Inflammatory macrophage treated with lipopolysaccharide for 1 hour (primary cell): ENCODE measurements at places on chromosomes 11 and 22.

DNA sequence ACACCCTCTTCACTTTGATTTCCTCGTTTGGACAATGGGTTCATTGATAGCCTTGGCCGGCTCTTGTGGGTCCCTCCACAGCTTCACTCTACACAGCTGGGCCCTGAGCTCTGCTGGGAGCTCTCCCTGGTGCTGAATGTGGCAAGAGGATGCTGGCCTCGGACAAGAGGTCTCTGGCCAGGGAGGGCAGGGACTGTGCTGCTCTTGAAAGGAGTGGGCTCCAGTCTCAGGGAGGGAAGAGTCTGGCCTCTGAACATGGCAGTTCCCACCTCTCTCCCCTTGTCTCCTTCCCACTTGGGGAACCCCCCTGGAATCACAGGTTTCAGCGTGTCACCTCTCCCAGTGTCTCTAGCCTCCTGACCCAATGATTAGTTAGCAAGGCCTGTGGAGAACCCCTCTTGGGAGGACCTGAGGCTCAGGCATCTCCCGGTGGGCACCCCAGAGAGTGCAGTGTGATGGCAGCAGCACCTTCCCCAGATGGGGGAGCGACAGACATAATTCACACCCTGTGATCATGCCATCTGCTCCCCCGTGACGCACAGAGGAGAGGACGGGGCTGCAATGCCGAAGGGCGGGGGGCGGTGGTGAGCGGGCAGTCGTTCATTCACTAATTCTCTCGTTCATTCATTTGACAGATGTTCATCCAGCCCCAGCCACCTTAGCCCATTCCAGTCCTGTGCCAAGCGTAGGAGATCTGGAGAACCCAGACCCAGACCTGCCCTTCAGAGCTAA lies 2.8 kb upstream of the CABP7 start:
- peak; percentile 55 for DNase-seq

GRCh38 chr22:35549328-35549727 lies 8.7 kb downstream of the RASD2 start:
- DNase-seq = no peak

GRCh38 chr11:40294349-40294735 lies 1165.1 kb downstream of the LRRC4C start:
- DNase-seq = no peak

DNA sequence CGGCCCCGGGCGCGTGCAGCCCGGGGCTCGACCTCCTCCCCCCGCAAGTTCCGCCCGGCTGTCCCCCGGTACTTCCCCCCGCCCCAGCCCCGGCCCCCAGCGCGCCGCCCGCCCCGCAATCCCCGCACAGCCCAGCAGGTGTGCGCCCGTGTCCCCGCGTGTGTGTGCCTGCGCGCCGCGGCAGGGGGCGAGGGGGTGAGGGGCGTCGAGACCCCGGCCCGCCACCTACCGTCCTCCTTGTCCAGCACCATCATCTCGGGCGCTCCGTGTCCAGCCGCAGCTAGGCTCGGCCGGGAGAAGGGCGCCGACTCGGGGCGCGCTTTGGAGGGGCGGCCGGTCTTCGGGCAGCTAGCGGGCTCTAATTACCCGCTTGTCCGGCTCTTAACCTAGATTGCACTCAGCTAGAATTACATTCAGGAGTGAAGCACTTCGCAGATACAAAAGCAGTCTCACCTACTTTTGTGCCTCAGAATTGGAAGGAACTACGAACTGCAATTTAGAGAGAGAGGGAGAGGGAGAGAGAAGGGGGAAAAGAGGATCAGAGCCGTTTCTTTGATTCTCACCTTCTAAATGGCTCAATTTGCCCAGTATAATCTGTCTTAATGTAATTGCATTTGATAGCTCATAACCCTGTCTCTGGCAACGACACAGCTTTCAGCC lies 439 bp downstream of the LMO1 start:
- DNase-seq = no peak

DNA sequence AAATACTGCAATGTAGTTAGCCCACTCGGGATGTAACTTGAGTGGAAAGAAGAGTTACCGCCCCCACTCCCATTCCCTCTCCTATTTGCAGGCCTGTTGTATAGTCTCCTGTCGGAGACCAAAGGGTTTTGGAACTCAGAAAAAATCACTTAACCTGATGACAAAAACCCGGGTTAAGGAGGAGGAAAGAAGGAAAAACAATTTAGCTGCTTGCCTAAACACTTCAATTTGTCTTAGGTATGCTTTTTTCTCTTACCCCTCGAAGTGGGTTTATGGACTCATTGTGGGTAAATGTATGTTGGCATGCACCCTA lies 2.2 kb downstream of the YAP1 start:
- DNase-seq = no peak

GRCh38 chr11:118223992-118224391 lies 819 bp downstream of the JAML start:
- no peak for DNase-seq

- DNase-seq = no peak
Observed at GRCh38 chr11:7021318-7021717, 1.0 kb downstream of the NLRP14 start.

GRCh38 chr11:69638941-69639681 lies 1.8 kb upstream of the CCND1 start:
- DNase-seq = peak; percentile 84

GRCh38 chr11:6657346-6657745 lies 1.7 kb upstream of the DCHS1 start:
- DNase-seq = no peak

DNA sequence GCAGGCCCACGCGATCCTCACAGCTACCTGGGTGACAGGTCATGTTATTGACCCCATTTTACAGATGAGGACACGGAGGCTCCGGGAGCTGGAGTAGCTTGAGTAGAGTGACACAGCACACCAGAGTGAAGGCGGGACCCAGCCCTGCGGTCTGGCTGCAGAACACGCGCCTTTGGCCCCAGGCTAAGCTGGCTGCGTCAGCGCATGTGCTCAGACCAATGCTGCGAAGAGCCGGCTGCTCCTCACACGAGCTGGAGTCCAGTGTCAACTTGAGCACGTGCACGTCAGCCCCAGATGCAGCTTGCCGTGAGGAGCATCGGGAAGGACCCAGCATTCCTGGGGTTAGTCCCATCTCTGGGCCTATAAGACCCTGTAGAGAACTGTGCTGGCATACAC lies 49.9 kb downstream of the SCUBE1 start:
- DNase-seq = no peak

DNA sequence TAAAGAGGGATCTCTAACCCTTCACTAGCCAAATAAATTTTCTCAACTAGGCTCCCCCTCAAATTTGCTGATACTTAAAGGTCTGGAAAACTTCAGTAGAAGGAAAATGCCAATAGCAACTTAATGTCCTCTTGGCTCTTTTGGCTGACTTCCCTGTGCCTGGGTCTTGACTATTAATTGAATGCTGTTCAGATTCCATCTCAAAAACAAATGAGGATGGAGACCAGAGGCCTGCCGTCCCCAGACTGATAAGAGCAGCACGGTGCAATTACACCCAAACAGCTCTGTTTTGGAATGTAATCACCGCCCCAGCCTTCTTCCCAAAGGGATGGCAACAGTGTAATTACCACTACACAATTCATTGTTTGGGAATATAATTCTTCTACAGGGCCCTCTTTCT lies 89.3 kb upstream of the CHRM4 start:
- DNase-seq = no peak

DNA sequence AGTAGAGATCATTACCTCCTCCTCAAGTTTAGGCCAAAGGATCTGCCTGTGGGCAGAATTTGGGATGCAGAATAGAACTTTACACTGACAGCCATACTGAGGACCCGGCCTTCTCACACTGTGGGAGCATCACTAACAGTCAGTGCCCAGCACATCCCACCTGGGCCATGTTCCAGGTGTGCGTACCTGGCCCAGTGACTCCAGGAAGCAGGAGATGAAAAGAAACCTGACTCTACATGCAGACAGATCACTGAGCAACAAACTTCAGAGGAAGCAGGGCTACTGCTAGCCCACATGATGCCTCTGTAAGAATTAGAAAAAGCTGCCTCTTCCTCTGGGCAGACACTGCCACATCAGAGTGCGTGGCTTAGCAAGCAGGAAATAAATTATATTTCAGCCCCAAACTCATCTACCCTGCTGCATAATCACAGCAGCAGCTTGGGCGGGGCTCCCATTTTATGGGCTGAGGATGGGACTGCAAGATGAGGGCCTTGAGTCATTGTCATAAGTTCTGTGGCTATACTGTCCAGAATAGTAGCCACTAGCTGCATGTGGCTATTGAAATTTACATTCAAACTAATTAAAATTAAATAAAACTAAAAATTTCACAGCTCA lies 6.0 kb upstream of the LMO2 start:
- DNase-seq = no peak

DNA sequence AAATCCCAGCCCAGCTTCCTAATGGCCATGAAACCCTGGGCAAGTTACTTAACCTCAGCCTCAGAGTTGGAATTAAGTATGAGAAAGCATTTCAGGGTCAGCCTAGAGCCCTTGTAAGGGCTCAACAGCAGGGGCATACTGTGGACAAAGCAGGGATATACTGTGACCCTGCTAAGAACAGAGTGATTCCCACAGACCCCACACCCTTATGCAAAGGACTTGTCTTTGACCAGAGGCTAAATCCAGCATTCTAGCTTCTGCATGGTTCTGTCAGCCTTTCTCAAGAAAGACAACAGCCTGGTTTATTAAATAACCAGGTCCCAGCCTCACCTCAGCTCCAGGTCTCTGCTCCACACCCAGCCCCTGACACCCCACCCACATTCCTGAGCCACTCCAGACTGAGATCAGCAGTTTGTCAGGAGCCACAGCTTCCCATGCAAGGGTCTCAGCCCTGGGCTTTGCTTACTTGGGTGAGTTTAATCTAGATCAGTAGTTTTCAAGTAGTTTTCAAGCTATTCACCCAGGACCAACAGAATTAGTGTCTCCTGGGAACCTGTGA lies 69.2 kb downstream of the GALNT18 start:
- DNase-seq = no peak

GRCh38 chr11:3841426-3842350 lies 929 bp upstream of the RHOG start:
- peak; percentile 27 for DNase-seq
